ENCODE measurements at places on chromosomes 7 and 10.

GRCh38 chr10:106175760-106176377 lies 988.6 kb downstream of the SORCS1 start:
- no peak for DNase-seq

DNA sequence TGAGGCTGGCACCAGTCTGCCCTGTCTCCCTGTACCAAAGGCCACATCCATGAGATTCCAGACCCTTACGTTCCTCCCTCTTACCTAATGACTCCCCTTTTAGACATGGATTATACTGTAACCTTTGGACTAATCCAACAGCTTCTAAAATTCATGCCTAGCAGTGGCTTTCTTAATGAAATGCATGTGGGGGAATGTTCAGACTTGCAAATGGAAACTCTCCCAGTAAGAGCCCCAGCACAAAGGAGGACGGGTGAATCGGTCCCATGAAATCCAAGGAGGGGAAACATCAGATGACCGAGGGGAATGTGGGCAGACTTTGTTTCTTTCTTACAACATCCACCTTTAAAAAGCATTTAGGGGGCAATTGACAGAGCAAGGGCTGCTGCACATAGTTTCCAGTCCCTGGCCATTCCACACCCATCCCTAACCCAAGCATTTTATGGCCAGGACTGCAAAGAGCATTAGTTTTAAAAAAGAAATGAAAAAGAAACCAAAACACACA lies 71.5 kb downstream of the COL13A1 start:
- no peak for DNase-seq

DNA sequence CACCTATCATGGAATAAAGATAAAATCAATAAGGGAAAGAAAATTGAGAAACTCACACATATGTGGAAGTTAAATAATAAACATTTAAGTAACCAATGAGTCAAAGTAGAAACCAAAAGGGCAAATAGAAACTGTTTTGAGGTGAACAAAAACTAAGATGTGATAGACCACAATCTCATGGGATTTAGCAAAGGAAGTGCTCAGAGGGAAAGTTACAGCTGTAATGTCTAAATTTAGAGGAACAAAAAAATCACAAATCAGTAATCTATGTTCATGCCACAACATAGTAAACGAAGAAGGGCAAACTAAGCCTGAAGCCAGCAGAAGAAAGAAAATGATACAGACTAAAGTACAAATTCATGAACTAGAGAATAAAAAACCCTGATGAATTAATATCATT lies 16.3 kb downstream of the CYP3A4 start:
- DNase-seq, result no peak

GRCh38 chr7:34958021-34958420 lies 79.3 kb downstream of the DPY19L1 start:
- no peak for DNase-seq

GRCh38 chr7:116554436-116554835 lies 29.6 kb downstream of the CAV1 start:
- no peak for DNase-seq

DNA sequence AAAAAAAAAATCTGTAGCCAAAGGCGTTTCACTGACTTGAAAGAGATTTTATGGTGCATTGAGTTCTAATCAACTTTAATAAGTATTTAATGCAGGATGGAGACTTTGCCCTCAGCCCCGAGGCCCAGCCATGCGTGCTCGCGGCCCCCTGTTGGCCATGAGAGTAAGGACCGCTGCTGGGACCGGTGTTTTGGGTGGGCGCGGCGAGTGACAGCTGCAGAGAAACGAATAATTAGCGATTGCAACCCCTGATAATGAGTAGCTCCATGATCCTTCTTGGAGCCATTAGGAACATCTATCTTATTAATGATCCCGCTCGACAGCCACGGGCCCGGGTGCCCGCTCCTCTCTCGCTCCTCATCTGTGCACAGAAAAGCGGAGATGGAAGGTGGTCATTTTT lies 347.4 kb downstream of the RPS24 start:
- DNase-seq, result no peak

DNA sequence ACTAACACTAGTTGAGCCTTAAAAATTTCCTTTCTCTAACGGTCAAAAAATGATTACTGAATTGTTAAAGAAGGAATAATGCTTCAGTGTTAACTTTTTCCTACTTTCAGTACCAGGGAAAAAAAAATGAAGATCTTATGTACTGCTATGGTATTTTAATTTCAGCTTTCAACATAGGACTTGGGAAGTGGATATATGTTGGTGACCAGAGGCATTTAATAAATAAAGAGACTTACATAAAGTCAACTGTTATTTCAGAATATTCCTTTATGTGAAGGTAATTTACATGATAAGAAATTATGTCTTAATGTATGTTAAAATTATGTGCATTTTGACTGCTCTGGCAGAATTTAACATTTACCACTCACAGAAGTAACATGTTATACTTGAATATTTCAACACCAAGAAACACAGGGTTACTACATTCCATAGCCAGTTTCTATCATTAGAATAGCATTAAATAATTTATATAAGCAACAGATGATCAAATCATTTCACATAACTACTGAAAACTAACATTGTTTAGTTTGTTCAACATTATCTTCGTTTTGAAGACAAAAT lies 250.3 kb upstream of the MDFIC start:
- DNase-seq, result no peak

- no peak for DNase-seq
Observed at GRCh38 chr7:21526007-21526406, 16.8 kb upstream of the DNAH11 start.

- no peak for DNase-seq
Observed at GRCh38 chr10:12500381-12501303, 151.3 kb downstream of the CAMK1D start.

GRCh38 chr10:100968863-100969186 lies 479 bp upstream of the SEMA4G start:
- no peak for DNase-seq

DNA sequence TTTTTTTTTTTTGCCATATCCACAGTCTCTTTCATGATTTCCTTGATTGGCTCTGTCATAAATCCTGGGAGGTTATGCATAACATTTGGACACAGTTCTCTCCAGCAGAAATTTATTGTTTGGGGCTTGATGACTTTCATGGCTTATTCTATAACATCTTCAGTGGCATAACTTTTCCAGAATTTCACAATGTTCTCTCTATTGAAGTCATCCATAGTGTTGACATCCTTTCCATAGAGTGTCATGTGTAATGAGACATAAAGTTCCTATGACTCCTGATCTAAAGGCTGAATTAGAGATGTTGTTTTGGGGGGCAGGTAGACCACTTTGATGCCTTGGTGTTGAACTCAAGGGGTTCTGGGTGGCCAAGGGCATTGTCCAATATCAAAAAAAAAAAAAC lies 36.7 kb upstream of the STK17A start:
- DNase-seq, result no peak

GRCh38 chr7:41118486-41118885 lies 584.4 kb downstream of the INHBA start:
- no peak for DNase-seq

Data from CD4-positive, alpha-beta T cell treated with Interleukin-15 for 1 hour (primary cell).